AG20443 (cell line): ENCODE measurements at places on chromosomes 5 and 9.

GRCh38 chr5:75054134-75054930 is 2.0 kb upstream of the GCNT4 start:
- DNase-seq = peak; percentile 53

DNA sequence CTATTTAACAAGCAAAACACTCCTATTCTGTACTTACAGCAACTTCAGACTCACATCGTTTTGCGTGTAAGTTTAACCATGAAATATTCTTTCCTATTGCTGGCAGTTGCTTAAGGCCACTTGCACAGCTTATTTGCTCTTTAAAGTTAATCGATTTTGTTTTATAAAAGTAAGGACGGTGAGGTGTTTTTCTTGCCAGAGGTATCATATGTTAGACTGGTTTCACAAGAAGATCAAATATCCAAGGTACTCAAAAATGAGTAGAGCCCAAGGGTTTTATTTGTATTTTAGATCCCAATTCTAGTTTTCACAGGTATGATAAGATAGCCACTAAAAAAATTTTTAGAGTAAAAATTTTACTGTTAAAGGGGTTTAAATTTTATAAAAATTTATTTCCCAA is 16.2 kb downstream of the CLINT1 start:
- no peak for DNase-seq

DNA sequence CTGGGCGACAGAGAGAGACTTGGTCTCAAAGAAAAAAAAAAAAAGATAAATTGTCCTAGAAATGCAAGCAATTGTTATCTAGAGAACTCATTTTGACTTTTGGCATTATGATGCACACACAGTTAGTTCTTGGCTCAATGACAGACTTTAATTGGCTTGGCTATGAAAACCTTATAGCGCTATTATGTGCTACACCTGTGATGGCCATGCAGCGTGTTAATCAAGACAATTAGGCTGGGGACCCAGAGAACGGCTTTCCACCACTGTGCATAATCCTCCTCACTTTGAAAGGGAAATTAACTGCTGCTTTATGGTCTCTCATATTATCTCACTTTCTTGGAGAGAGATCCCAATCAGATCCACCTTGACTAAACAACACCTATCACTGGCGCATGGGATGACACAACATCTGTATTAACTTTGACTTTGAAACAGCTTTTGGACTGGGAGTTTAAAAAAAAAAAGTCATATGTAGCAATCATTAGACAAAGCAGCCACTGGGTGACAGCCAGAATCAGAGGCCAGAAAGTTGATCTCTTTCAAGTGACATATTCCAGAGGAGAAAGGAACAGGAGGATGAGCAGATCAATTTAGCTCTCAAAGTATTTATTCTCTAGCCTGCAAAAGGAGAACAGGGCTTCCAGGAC is 132.5 kb downstream of the PPP2R2B start:
- DNase-seq = no peak

GRCh38 chr5:171615705-171616640 is 169.6 kb upstream of the SMIM23 start:
- no peak for DNase-seq

DNA sequence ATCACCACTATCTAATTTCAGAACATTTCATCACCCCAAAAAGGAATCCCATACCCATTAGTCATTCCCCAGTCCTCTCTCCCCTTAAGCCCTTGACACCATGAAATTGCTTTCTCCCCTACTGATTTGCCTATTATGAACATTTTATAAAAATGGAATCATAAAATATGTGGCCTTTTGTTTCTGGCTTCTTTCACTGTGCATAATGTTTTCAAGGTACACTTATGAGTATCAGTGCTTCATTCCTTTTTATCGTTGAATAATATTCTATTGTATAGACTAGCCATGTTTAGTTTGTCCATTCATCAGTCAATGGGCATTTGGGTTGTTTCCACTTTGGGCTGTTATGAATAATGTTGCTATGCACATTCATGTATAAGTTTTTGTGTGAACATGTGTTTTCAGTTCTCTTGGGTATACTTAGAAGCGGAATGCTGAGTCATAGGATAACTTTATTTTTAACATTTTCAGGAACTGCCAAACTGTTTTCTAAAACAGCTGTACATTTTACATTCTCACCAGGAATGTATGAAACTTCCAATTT is 40.4 kb upstream of the FGF1 start:
- peak; percentile 59 for DNase-seq

GRCh38 chr5:142994218-142994617 is 224.0 kb downstream of the ARHGAP26 start:
- no peak for DNase-seq

DNA sequence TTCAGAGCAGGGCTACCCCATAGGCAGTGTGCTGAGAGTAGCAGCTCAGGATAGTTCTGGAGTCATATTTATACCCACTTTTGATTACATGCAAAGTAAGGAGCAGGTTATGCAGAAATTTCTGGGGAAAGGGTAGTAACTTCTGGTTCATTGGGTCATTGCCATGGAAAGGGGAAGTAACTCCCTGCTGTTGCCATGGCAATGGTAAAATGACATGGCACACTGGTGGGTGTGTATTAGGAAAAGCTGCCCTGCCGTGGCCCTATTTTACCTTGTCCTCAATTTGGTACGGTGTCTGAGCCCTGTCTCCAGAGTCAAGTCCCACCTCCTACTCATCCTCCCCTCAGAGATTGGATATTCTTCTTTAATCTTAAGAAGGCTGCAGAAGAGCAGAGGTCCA is 526.7 kb upstream of the TYRP1 start:
- no peak for DNase-seq

GRCh38 chr5:118379470-118379869 is 608.9 kb downstream of the DTWD2 start:
- DNase-seq = no peak
